Amniotic stem cell (primary cell): ENCODE measurements at places on chromosomes 13 and 19.

- no peak for DNase-seq
Observed at GRCh38 chr13:41610404-41610803, 153.1 kb downstream of the RGCC start.

- DNase-seq = no peak
Observed at GRCh38 chr19:30216453-30216852, 155.7 kb upstream of the ZNF536 start.

DNA sequence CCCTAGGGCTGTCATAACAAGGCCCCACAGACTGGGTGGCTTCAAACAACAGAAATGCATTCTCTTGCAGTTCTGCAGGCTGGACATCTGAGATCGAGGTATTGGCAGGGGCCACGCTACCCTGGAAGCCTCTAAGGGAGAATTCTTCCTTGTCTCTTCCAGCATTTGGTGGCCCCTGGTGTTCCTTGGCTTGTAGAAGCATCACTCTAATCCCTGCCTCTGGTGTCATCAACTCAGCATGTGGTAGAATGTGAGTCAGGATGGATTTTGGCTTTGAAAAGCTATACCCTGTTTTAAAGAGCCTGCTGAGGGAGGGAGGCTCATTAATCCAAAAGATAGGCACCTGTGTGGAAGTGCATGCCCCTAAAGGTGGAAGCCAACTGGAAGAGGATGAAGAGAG lies 7.9 kb upstream of the GGACT start:
- DNase-seq = no peak

- no peak for DNase-seq
Observed at GRCh38 chr19:5695649-5696195, 5.6 kb downstream of the RPL36 start.

- DNase-seq = peak; percentile 33
Observed at GRCh38 chr19:1445185-1445931, 4.6 kb upstream of the APC2 start.
